ENCODE measurements at places on chromosomes 3 and 15.

- no peak for DNase-seq
Observed at GRCh38 chr3:120177707-120178306, 83.6 kb upstream of the GSK3B start.

DNA sequence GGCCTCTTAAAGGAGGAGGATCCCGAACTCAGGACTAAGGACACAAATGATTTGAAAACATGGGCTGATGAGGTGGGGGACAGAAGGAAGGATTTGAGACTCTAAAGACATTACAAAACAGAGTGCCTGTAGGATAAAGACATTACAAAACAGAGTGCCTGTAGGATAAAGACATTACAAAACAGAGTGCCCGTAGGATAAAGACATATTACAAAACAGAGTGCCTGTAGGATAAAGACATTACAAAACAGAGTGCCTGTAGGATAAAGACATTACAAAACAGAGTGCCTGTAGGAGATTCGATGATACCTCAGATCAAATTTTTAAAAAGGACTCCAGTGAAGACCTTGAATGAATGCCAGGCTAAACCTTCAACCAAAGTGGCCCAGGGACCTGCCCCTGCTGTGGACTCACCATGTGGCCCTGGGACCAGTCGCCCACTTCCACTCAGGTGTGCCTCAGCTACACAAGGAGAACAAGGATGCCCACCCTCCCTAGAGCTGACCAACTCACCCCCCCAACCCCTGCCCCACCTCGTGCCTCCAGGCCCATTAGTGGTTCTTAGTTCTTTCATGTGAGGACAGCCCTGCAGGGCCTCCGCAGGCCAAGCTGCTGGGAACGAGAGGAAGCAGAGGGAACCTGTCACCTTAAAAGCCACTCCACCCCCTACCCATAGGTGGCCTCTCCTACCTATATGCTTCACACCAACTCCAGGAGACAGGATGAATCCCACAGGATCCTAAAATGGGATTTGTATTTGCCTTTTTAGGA, 59.8 kb downstream of the SH3BP5 start:
- DNase-seq: peak; percentile 27

GRCh38 chr3:123409443-123410148, 39.3 kb downstream of the ADCY5 start:
- DNase-seq: no peak

- DNase-seq: no peak
Observed at GRCh38 chr3:59963676-59964075, 913.9 kb upstream of the CFAP20DC start.

GRCh38 chr15:40063563-40064011, 24.6 kb upstream of the SRP14 start:
- DNase-seq: no peak

GRCh38 chr3:502486-502885, 305.9 kb downstream of the CHL1 start:
- no peak for DNase-seq

DNA sequence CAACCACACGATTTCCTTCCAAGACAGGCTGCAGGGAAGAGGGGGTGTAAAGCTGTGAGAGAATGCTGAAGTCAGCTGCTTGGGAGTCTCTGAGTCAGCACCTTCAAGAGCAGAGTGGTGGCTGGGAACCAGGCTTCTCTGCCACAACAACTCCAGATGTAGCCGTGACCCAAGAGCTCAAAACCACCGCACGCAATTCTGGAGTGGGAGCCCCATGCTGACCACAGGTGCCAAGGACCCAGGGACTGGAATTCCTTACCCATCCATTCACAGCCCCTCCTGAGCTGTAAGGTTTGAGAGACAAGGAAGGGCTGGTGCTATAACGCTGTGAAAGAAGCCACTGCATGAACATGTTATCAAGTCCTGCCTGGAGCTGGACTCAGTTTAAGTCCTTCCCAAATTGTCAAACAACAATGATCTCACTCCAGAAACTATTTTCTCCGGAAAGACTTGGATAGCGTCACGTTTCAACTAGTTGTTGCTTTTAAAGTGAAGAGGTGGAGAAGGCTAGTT, 61.4 kb downstream of the UMPS start:
- no peak for DNase-seq

DNA sequence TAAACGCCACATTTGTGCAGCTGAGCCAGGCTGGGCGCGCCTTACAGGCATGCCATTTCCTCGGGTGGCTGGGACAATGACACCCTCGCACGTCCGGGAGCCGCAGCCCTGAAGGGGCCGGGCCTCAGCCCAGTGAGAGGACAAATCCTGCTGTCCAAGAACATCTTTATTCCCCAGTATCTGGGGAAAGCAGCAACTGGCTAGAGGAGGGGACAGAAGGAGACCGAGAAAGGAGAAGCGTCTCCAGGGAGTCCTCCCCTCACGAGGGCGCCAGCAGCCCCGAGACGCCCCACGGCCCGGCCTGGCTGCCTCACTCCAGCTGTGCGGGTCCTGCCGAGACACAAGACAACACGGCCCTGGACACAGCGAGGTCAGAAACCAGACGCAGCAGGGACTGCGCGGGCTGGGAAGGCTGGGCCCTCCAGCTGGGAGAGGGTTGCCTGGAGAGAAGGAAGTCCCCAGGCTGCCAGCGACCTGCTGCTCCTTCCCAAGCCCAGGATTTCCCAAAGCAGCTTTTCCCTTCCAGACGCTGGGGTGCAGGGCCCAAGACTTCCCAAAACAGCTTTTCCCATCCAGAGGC, 130.2 kb downstream of the CHSY1 start:
- peak; percentile 68 for DNase-seq

DNA sequence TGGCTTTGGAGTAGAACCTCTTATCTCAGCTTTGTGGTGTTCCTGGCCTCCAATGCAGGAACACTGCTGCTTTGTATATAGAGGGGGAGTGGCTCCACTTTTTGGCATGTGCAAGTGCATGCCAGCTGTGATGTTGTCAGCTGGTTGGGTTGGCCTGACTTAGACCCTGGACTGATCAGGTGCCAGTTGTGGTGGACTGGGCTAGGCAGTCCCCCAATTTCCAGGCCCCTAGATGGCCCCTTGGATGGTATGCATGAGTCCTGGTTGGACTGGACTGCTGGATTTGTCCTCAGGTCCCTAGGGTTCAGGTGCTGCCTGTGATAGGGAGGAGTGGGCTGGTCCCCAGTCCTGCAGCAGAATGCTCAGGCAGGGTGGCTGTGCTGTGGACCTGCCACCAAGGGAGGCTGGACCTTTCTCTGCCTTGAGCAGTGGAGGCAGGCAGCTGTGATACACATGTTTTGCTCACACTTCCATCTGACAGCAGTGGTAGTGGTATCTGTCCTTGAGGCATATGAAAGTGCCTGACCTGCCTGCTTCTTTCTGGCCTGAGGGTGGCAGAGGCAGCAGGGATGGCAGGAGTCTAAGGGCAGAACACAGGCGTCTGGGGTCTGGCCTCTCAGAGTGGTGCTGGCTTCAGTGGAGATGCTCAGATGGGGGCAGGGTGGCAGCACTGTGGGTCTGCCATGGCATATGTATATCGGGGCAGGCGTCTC, 74.8 kb downstream of the STXBP5L start:
- no peak for DNase-seq
